Ureter (tissue), 1 donor: ENCODE measurements at places on chromosomes 7 and 10.

GRCh38 chr10:106825576-106826364, 338.7 kb downstream of the SORCS1 start:
- DNase-seq, result no peak

GRCh38 chr7:50728184-50728583, 54.5 kb downstream of the GRB10 start:
- peak; percentile 44 for DNase-seq

DNA sequence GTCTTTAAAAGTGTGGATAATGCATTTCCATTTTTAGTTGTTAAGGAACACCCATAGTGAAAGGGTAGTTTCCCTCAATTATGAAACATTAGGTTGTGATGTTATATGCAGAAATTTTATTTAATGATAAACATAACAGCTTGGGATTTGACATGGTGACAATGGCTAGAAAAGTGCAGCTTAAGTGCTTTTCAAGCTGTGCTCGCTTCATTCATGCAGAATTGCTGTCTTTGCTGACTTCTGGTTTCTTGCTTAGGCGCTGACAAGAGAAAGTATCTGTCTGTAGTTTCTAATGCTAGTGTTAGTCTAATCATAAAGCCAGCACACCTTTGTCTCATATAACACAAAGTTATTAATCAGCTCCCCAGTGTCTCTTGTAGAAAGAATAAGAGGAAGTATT, 170.0 kb downstream of the ARL5B start:
- no peak for DNase-seq

DNA sequence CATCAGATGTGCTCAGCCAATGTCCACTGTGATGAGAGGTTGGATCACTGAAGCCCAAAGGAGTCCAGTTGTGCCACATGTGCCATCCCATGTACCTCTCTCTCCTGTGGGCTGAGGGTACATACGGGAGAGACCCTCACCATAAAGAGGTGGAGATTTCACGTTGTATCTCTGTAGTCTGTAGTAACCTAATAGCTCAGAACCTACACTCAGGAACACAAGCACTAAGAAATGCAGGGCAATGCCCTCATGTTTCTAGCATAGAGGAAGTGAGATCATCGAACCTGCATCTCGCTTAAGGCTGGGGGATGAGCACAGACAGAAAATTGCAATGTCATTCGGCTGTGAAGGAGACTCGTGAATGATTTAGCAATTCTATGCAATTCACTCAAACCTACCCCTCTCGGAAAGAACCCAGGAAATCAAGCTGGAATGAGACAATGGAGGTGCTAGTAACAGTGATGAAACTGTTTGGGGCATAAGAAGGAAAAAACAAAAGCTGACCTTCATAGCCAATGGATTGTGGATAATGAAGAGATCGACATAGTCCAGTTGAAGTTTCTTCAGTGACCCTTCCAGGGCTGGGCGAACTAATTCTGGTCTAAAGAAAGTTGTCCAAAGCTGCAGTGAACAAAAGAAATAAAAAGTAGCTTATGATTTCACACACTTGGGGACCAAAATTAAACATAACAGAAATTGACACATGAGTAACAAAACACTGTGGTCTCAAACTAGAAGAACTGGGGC, 80.3 kb upstream of the UCN3 start:
- DNase-seq, result no peak

- no peak for DNase-seq
Measured at GRCh38 chr10:102985811-102986210, 67.7 kb downstream of the CNNM2 start.
